Pancreas (tissue), 10 donors: ENCODE measurements at places on chromosomes 1 and 21. TPM values are rescaled to one million over a fixed set of nuclear protein-coding genes. Genes with fewer than 3 reads are reported as not detected.

GRCh38 chr1:230636575-230637148 lies 5.6 kb upstream of the COG2 start:
- peaks cover 3% of the 10 kb centered on the region for H3K4me1 ChIP-seq
- no peak overlapping the region for H3K4me3 ChIP-seq
- no peaks in the 10 kb centered on the region for H3K27me3 ChIP-seq
- H3K36me3 ChIP-seq = no peaks in the 10 kb centered on the region

DNA sequence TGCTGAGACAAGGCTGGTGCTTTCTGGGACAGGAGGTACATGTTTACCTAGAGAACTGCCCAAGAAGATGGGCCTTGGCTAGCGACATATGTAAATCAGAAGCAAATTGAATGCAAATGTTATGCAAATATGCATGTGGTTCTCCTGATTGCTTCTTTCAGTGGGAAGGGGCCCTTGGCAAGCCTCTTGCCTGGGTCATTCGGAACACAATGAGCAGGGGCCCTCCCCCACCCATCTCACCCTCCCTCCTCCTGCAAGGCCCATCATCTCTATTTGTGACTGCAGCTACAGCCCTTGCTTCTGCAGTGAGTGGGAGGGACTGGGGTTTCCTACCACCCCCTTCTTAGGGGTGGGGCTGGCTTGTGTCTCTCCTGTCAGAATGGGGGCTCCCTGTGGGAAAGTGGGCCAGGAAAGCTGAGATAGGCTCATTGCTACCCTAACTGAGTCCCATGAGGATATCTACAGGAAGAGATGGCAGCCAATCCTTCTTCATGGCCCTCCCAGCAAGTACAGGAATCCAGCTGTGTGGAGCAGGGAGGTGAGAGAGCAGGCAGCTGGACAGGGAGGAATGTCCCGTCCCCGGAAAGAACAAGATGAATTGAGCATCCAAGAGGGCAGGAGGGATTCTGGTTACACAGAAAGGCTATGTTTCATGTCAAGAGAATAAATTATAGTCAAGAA lies 31.0 kb downstream of the FOXD2 start:
- H3K4me1 ChIP-seq = peaks cover 8% of the 10 kb centered on the region
- H3K27ac ChIP-seq = no peak overlapping the region
- H3K27me3 ChIP-seq = no peaks in the 10 kb centered on the region
- no peaks in the 10 kb centered on the region for H3K36me3 ChIP-seq

Gene SMAP2
- 9.6 TPM for polyA plus RNA-seq

Gene NMNAT2
- 4.9 TPM for polyA plus RNA-seq

- no peaks in the 10 kb centered on the region for H3K27me3 ChIP-seq
- H3K36me3 ChIP-seq = no peaks in the 10 kb centered on the region
- no peak overlapping the region for H3K27ac ChIP-seq
- H3K4me3 ChIP-seq = no peak overlapping the region
Observed at GRCh38 chr1:22416555-22417454, 34.8 kb upstream of the ZBTB40 start.

DNA sequence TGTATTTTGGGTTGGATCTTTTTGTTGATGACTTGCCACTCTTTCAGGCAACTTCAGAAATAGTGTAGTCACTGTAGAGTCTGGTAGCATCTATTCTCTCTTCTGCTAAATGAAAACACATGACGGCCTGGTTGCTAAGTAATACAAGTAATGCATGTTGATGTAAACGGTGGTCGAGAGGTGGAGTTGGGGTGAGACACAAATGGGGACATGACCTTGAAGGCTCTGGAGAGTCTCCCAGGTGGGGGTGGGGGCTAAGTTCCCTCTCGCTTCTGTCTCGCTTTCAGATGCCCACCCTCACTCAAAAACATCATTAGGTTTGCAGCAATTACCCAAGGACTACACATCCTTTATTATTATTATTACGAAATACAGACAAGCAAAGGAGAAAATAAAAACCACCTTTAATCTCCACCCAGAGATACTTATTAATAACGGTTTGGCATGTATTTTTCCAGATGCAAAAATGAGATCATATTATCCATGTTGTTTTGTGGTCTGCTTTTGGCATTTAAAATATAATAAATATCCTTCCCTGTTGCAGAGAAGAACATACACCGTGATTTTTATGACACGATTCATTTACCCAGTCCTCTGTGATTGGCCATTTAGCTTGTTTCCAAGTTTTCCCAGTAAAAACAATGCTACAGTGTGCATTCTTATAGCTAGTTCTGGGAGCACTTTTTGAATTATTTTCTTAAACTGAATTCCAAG lies 138.1 kb downstream of the MIS18A start:
- DNase-seq = no peak
- no peaks in the 10 kb centered on the region for H3K36me3 ChIP-seq
- H3K4me1 ChIP-seq = no peaks in the 10 kb centered on the region
- H3K4me3 ChIP-seq = no peak overlapping the region
- no peaks in the 10 kb centered on the region for H3K27me3 ChIP-seq
- H3K27ac ChIP-seq = no peak overlapping the region

DNA sequence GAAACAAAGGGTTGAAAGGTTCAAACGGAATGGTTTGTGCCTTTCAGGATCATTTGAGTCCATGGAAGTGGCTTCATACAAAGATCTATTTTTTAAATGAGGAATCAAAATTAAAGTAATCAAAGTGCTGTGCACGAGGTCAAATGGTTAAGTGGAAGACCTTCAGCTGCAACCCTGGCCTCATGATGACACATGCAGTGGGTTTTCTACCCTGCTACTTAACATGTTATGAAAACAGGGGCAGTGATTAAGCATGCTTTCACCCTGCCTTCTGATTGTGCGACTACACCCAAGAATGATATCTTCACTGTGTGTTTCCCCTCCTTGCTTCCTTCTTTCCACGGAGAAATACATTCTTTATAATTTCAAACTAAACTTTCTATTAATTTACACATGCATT lies 604.2 kb downstream of the LRRIQ3 start:
- H3K4me1 ChIP-seq = no peaks in the 10 kb centered on the region
- H3K4me3 ChIP-seq = no peak overlapping the region
- no peaks in the 10 kb centered on the region for H3K27me3 ChIP-seq
- no peak overlapping the region for H3K27ac ChIP-seq
- no peak for DNase-seq

Gene TRIM62
- polyA plus RNA-seq = 4.3 TPM

GRCh38 chr21:17554679-17555465 lies 42.0 kb downstream of the CXADR start:
- no peak overlapping the region for H3K4me3 ChIP-seq
- no peaks in the 10 kb centered on the region for H3K36me3 ChIP-seq
- no peak overlapping the region for H3K27ac ChIP-seq
- no peak for DNase-seq
- no peaks in the 10 kb centered on the region for H3K4me1 ChIP-seq
